ENCODE measurements at places on chromosomes 2 and 18.

DNA sequence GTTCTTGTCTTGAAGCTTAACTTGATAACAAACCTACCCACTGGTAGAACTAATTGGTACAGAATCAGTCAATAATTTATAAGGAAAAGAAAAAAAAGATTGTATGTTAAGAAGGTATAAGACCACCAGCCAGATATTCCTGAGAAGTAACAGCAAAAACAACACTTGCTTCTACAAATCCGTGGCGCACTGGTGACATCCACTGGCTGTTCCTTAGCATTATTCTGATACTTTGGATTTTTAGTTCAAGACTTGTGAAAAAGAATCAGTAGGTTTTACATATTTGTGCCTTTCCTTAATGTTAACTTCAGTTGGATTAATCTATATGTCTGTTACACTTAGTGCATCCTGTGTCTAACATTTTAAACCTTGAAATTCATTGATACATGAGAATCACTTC, 141.8 kb downstream of the GRB14 start:
- DNase-seq = no peak

- no peak for DNase-seq
Measured at GRCh38 chr2:227460070-227460485, 11.9 kb upstream of the AGFG1 start.

DNA sequence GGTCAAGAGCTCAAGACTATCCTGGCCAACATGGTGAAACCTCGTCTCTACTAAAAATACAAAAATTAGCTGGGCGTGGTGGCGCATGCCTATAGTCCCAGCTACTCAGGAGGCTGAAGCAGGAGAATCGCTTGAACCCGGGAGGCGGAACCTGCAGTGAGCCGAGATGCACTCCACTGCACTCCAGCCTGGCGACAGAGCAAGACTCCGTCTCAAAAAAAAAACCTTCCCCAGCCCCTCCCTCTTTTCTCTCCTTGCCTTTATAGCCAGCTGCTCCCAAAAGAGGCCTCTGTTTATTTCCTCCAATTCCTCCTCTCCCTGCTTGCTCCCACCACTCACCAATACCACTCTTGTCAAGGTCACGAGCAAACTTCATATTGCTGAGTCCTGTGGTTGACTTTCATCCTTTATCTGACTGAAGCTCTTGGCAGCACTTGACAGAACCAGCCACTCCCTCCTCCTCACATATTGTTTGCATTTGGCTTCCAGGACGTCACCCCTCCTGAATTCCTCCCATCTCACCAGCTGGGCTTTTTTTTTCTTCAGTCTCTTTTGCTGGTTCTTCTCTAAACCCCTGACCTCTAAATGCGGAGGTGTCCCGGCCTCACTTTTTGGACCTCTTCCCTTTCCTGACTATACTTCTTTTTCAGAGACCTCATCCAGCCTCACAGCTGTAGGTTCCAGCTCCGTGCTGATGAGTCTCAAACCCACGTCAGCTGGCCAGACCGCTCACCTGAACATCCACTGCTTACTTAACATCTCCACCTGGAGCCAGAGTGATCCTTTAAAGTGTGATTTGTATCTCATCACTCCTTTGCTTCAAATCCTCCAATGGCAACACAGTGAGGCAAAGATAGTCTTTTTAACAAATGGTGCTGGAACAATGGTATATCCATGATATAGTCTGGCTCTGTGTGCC, 84.6 kb upstream of the CAB39 start:
- no peak for DNase-seq

DNA sequence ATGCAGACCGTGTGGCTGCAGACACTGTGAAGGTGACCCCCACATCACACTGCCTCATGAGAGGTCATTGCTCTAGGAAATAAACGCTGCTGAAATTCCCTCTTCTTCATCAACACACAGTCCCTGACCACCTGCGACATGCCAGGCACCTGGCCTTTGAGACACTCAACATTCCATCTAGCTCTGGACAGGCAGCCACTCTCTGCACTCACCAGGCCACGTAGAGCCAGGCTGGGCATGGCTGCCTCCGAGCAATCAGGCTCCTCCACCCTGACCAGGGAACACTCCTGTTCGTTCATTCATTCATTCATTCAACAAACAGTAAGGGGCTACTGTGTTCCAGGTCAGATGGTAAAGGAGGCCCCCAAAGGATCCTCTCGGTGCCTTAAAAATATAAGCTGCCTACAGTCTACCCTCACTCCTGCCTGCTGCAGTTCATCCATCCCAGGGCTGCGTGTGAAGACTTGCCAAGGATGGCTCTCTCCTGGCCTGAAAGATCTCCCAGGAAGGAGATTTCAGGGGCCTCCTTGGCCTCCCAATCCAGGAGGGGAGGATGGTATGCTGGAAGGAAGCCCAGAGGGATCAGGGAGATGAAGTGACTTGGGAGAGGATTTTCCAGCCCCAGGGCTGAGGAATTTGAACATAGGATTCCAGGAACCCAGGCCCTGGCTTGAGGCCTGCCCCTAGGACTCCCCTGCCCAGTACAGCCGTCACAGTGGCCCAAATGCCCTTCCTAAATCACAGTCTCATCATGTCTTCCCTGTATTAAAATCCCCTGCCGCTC, 66.7 kb downstream of the TNS1 start:
- no peak for DNase-seq

GRCh38 chr2:160295519-160296207, 95.6 kb upstream of the ITGB6 start:
- DNase-seq = no peak

GRCh38 chr2:226771067-226771466, 28.6 kb downstream of the IRS1 start:
- no peak for DNase-seq

- no peak for DNase-seq
Measured at GRCh38 chr2:59312967-59313940, 1072.1 kb upstream of the FANCL start.

DNA sequence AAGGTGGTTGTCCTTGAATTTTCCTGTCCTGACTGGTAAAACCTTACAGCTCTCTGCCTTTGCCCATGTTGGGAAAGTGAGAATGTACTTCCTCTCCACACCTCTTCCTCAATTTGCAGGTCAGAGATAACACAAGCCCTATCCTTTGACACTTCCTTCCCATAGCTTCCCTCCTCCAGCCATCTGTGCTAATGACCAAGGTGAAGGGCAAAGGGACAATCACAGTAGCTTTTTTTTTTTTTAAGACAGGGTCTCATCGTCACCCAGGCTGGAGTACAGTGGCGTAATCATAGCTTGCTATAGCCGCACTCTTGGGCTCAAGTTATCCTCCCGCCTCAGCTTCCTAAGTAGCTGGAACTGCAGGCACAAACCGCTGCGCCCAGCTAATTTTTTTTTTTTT, 24.3 kb upstream of the STPG4 start:
- no peak for DNase-seq

GRCh38 chr2:56127010-56127409, 56.8 kb upstream of the CCDC85A start:
- no peak for DNase-seq

DNA sequence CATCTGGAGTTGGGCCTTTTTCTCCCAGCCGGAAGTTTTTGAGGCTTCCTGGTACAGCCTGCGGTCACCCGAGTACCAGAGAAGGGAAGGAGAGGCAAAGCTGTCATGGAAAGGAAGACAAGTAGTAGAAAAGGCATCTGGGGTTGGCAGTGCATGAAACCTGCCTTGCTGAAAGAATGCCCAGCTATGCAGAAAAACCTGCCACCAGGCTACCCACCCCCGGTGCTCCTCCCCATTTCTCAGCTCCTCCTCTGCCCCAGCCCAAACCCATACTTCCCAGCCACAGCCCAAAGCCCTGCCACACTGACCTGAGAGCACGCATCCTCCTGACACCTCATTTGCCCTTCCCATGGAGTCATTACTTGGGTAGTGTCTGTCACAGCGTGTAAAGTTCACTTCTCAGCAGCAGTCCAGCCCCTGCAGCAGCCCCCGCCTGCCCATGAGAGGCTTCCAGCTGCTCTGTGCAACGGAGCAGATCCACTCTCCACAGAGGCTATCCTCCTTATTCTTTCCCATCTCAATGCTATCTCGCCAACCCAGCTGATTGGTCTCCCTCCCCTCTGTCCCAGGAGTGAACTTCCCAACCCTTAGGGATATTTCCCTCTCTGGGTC, 40.4 kb upstream of the MAL start:
- no peak for DNase-seq

DNA sequence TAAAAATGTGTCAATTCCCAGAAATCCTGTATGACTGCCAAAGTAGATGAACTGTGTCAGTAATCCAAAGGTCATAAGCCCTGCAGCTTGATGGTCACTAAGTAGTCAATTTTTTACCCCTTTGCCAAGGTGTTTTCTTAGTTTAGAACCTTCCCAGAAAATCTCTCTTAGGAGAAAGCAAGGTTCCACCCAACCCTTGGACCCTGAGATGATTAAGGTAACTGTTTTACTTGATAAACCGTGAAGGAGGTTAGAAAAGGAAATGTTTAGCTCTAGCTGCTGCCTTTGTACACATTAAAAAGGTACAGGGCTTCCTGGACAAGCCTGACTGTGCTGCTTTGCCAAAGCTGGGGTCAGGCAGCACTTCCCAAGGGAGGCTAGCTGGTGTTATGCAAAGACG, 24.4 kb upstream of the LRP2 start:
- DNase-seq = no peak

DNA sequence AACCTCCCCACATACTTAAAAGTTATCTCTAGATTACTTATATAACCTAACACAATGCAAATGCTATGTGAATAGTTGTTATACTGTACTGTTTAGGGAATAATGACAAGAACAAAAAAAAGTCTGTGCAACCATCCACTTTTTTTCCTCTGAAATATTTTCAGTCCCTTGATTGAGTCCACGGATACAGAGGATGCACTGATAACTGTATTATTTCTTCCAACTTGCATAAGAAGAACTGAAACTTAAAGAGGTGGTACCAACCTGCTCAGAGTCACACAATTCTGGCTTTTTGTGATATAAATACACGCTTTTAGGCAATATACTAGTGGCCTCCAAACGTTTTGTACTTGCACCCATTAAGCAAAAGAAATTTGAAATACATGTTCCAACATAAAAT, 1.4 kb downstream of the SMC6 start:
- DNase-seq = no peak

- no peak for DNase-seq
Measured at GRCh38 chr2:79982445-79982844, 322.1 kb downstream of the LRRTM1 start.

DNA sequence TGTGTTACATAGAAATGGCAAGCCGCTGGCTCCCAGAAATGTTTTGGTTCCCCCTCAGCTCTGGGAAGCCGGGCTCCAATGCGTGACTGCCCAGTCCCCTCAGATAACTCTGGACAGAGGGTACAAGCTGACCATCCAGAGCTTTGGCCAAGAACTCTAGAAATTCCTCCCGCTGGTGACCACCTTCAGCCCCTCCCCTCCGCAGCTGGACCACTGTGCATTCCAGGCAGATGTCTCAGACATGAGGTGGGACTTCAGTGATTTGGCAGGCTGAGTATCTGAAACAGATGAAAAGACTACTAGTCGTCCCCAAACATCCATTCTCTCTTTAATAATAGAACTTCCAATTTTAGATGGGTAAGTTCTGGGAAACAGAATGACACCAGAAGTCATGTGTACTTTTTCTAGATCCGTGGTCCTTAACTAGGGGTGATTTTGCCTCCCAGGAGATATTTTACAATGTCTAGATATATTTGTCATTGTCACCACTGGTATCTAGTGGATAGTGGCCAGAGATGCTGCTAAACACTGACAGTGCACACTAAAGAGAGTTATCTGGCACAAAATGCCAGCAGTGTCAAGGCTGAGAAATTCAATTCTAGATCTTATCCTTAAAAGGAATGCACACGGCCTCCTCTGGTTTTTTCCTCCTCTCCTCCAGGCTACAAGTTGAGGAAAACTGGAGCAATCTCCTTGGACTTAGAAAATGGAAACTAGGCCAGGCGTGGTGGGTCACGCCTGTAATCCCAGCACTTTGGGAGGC, 294.3 kb downstream of the SRBD1 start:
- DNase-seq = peak; percentile 72

DNA sequence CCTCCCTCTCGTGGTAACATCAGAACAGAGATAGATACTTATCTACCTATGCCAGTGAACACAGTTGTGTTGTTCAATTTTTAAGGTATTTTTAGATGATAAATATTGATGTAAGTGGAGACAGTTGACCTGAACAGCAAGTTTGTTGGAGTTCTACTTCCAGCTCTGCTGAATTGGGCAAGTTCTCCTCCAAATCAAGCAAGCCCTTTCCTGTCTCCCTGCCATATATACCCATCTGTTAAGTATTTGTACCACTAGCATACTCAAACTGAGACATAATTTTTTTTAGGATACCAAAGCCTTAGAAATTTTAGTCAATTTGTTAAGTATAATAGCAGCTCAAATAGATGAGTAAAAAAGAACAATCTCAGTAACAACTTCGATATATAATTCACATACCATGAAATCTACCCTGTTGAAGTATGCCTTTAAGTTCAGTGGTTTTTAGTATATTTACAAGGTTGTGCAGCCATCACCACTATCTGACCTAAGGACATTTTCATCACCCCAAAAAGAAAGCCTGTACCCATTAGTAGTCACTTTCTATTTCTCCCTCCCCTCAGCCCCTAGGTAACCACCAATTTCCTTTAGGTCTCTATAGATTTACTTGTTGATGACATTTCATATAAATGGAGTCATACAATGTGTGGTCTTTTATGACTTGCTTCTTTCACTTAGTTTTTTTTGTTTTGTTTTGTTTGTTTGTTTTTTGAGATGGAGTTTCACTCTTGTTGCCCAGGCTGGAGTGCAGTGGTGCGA, 61.8 kb downstream of the COX7A2L start:
- DNase-seq = no peak

DNA sequence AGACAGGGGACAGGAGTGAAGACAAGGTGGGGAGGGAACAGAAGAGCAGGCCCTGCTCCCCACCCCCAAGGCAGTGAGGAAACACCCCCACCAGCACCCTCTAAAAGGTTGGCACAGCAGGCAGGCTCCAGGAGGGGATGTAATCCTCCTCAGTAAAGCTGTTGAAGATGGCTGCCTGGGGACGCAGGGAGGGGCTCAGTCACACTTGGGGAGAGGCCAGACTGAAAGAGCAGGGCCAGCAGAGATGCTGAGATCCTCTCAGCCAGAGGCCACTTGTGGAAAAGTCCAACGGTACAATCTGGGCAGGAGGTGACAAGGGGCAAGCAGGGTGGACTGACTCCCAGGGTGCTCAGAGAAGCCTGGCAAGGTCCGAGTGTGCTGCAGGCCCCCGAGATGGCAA, 154.8 kb upstream of the ID2 start:
- DNase-seq = no peak
